ENCODE measurements at places on chromosomes 7 and 10.

DNA sequence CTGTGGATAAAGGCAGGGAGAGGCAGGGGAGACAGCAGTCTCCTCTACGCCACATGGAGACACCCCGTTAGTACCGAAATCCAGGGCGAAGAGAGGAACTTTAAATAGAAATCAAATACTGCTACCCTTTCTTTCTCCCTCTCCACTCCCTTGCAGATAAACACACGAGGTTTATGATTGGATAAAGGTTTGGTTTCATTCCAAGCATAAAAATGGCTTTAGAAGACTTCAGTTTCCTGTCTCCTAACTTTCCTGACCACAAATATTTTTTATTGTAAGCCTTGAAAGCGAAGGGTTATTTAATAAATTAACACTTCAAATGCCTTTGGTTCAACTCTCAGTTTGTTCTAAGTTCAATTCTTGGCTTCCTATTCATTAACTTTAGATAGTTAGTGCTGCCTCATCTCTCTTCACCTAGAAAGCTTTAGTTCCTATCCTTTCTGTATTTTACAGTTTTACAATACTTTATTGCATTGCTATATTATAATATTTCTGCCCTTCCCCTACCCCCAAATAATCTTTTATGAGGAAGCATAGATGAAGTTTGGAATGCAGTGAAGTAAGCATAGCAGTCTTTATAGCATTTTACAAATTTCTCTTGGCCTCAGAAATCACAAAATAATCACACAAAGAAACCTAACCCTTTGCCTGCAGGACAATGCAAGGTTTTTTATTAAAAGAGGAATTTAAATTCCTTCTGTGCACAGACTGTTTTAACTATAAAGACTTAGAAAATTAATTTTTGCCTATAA, 31.5 kb upstream of the ARID5B start:
- H3K27ac ChIP-seq, result peak overlapping the region; percentile 89
- peak overlapping the region; percentile 22 for H3K4me3 ChIP-seq
- H3K4me1 ChIP-seq, result peaks cover 42% of the 10 kb centered on the region

- H3K4me1 ChIP-seq, result peaks cover 30% of the 10 kb centered on the region
- no peak for DNase-seq
- peak overlapping the region; percentile 43 for H3K4me3 ChIP-seq
- peaks cover 3% of the 10 kb centered on the region for H3K36me3 ChIP-seq
- peak overlapping the region; percentile 74 for H3K27ac ChIP-seq
These were observed 2.6 kb downstream of the LUC7L2 start for GRCh38 chr7:139362302-139362701.

DNA sequence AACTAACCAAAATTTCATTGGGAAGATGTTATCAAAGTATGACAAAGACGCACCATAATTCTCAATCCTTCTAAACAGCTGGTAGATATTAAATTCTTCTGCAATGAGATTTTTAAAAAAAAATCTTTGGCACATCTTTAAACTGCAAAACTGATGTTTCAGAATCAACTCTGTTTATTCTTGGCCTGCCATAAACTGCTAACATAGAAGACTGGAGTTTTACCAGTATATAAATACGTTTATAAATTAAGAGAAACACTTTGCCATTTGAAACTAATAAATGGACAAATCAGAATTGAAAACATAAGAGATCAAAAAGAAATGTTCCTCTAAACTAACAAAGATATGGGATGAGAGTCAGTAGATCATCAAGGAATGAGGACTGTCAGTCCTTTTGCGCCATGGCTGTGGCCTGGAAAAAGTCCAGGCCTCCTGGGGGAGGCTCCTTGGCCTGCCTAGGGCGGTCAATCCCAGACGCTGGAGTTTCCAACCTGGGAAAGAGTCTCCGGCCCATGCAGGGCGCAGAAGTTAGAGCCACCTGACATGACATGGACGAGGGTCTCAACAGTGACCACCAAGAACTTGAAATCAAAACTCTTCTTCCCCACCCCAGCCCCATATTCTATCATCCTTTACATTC, 34.2 kb upstream of the NEBL start:
- H3K36me3 ChIP-seq, result peaks cover 2% of the 10 kb centered on the region
- no peaks in the 10 kb centered on the region for H3K4me1 ChIP-seq

DNA sequence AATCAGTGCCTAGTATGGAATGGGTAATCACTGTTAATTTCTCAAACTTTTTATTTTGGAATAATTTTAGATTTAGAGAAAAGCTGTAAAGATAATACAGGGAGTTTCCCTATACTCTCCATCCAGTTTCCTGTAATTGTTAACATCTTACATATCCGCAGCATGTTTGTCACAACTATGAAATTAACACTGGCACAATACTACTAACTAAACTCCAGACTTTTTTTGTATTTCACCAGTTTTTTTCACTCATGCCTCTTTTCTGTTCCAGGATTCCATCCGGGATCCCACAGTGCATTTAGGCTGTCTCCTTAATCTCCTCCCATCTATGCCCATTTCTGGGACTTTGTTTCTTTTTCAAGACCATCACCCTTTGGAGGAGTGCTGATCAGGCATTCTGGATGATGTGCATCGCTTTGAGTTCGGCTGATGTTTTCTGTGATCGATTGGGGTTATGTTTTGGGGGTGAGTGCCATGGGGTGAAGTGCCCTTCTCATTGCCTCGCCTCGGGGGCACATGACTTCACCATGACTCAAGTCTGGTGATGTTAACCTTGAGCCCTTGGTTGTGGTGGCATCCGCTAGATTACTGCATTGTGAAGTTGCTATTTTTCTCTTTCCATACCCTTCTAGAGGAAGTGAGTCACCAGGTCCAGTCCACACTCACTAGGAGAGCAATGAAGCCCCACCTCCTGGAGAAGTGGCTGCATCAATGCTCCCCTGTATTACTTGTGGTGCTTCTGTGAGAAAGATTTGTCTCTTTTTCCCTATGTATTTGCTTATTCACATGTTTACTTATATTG, 43.9 kb upstream of the GRB10 start:
- no peak for DNase-seq
- H3K27me3 ChIP-seq, result peaks cover 10% of the 10 kb centered on the region
- no peak overlapping the region for H3K27ac ChIP-seq
- peaks cover 9% of the 10 kb centered on the region for H3K4me1 ChIP-seq

GRCh38 chr10:18822156-18822555, 162.9 kb downstream of the ARL5B start:
- no peaks in the 10 kb centered on the region for H3K27me3 ChIP-seq
- no peaks in the 10 kb centered on the region for H3K36me3 ChIP-seq
- DNase-seq, result no peak
- H3K4me1 ChIP-seq, result no peaks in the 10 kb centered on the region

DNA sequence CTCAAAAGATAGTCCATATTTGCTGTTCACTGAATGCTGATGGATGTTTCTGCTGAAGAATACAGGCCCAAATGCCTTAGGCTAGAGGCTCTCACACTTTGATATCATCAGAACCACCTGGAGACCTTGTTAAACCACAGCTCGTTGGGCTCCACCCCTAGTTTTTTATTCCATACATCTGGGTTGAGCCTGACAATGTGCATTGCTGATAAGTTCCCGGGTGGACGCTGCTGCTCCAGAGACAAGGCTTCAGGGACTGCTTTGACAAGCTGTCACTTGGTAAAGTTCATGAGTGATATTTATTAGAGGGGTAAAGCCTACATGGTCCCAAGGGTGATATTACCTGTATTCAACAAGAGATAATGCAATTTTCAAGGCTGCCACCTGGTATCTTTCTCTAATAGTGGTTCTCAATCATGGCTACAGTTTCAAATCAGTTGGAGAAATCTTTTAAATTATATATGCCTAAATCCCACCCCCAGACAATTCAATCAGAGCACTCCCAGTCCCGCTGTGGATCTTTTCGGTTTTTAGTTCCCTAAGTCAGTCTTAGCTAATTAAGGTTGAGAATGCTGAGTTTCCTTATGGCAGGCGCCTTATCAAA, 107.1 kb upstream of the GSDME start:
- H3K4me1 ChIP-seq, result no peaks in the 10 kb centered on the region
- H3K4me3 ChIP-seq, result no peak overlapping the region
- H3K27me3 ChIP-seq, result no peaks in the 10 kb centered on the region
- H3K36me3 ChIP-seq, result peaks cover 10% of the 10 kb centered on the region
- no peak for DNase-seq

- peaks cover 25% of the 10 kb centered on the region for H3K36me3 ChIP-seq
- H3K27ac ChIP-seq, result no peak overlapping the region
- no peaks in the 10 kb centered on the region for H3K27me3 ChIP-seq
- DNase-seq, result no peak
- H3K4me1 ChIP-seq, result peaks cover 6% of the 10 kb centered on the region
- no peak overlapping the region for H3K4me3 ChIP-seq
These were observed 56.7 kb downstream of the BMPR1A start for GRCh38 chr10:86813101-86813500.

DNA sequence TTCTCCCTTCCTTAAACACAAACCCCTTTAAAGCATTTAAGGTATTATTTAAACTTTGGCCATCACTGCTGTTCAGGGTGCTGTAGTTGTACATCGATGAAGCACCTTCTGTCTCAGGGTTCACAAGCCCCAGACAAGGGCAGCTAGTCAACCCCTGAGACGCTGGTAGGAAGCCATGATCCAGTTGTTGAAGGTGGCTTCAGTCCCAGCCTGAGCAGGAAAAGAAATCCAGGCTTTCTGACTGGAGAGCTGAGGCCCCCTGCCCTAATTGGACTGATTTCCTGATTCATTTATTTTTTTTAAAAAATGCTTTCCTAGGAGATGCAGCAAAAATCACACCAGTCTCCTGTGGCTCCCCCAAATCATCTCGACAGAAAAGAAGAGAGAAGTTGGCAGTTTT, 15.8 kb downstream of the CPA1 start:
- H3K4me1 ChIP-seq, result peaks cover 89% of the 10 kb centered on the region
- DNase-seq, result no peak
- H3K27me3 ChIP-seq, result no peaks in the 10 kb centered on the region

DNA sequence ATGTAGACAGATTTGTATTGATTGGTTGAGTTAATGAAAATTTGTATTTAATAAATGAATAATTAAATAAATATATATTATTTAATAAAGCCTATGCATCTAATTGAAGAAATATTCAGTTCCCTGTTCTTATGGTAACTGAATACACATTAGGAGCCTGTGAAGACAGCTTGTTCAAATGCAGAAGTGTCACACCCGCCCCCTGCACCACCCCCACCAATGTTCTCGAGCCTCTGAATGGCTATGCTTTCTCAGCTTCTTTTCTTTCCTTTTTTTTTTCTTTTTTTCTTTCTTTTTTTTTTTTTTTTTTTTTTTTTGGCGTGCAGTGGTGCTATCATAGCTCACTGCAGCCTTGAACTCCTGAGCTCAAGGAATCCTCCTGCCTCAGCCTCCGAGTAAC, 38.3 kb upstream of the PARD3 start:
- H3K27me3 ChIP-seq, result peaks cover 2% of the 10 kb centered on the region
- H3K36me3 ChIP-seq, result no peaks in the 10 kb centered on the region
- no peak for DNase-seq
- H3K4me1 ChIP-seq, result peaks cover 7% of the 10 kb centered on the region
- no peak overlapping the region for H3K4me3 ChIP-seq

GRCh38 chr10:74988054-74988775, 123.2 kb upstream of the SAMD8 start:
- no peak overlapping the region for H3K4me3 ChIP-seq
- H3K27me3 ChIP-seq, result no peaks in the 10 kb centered on the region
- H3K4me1 ChIP-seq, result peaks cover 45% of the 10 kb centered on the region
- peaks cover 39% of the 10 kb centered on the region for H3K36me3 ChIP-seq
- DNase-seq, result no peak

- DNase-seq, result no peak
- peaks cover 3% of the 10 kb centered on the region for H3K4me1 ChIP-seq
- no peaks in the 10 kb centered on the region for H3K36me3 ChIP-seq
- no peak overlapping the region for H3K4me3 ChIP-seq
- no peak overlapping the region for H3K27ac ChIP-seq
These were observed 8.1 kb downstream of the GDF2 start for GRCh38 chr10:47330366-47330765.

DNA sequence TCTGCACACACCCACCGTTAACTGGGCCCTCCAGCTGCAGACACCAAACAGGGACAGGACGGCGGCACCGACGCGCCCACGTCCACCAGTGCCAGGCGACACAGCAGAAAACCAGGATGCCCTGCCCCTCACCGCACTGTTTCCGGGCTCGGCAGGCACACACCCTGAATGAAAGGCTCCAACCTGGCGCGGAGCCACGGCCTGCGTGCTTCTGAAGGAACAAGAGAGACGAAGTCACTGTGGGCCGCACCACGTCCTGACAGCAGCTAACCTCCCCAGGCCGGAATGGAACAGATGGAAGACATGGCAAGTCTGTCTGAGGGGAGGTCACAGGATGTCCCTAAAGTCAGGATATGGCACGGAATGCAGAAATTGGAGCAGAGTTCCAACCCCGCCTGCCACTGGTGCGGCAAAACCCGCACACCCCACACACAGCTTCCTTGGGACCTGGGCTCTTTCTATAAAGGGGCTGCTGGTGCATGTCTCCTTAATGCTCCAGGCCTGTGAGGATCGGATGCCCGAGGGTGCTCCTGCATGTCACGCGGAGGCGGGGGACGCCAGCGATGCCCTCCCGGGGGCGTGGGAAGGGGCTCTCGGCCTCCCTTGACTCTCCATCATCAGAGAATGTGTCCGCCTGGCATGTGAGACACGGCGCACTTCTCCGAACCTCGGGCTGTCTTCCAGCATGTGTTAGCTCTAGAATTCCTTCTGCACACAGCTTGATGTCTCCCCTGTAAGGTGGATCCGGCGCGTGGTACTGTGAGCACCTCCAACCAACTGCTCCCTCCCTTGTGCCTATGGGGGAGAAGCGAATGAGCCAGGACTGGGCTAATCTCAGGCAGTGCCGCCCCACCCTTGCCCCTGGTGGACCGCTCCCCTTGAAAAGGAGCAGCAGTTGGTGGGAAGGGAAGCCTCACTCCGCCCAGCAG, 3.9 kb upstream of the GPER1 start:
- peaks cover 46% of the 10 kb centered on the region for H3K4me1 ChIP-seq
- no peak overlapping the region for H3K4me3 ChIP-seq
- H3K27ac ChIP-seq, result no peak overlapping the region
- peaks cover 1% of the 10 kb centered on the region for H3K36me3 ChIP-seq
- no peak for DNase-seq
- H3K27me3 ChIP-seq, result no peaks in the 10 kb centered on the region

- H3K27me3 ChIP-seq, result no peaks in the 10 kb centered on the region
- DNase-seq, result no peak
- H3K4me3 ChIP-seq, result peak overlapping the region; percentile 63
- H3K4me1 ChIP-seq, result peaks cover 22% of the 10 kb centered on the region
These were observed 96.4 kb upstream of the ZMIZ1 start for GRCh38 chr10:78972160-78972946.

DNA sequence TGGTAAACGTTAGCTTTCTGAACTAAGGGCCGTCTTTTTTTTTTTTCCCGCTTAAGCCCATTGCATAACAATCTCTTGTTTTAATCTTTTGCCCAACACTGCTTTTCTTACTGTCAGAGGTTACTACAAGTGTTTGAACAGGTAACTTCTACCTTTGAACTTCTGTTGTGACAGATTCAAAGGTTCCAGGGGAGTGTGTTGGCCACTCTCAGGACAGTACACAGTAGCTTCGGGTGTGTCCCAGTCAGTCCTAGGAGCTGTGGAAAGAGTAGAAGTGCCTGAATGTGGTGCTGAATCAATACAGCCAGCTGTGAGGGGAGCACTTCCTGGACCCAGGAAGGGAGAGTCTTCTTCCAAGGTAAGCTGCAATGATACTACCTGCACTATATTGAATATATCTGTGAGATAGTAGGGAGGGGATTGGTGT, at the start of gene ACSL5:
TSS of gene ACSL5 (plus strand) at position 205 of the 427 bp plus-strand sequence. CDS start 20,831 bp downstream, outside the sequence.
- H3K4me1 ChIP-seq, result no peaks in the 10 kb centered on the region
- no peak within 1 kb of the TSS for H3K27ac ChIP-seq
- no peaks in the 10 kb centered on the region for H3K36me3 ChIP-seq
- no peak for DNase-seq
- H3K27me3 ChIP-seq, result peaks cover 2% of the 10 kb centered on the region
- no peak within 1 kb of the TSS for H3K4me3 ChIP-seq

- H3K27ac ChIP-seq, result no peak overlapping the region
- H3K4me3 ChIP-seq, result no peak overlapping the region
These were observed 107.4 kb upstream of the ABCB5 start for GRCh38 chr7:20508109-20508508.
